ENCODE measurements at places on chromosomes 2 and 18.

GRCh38 chr2:143796051-143796450 is 666.8 kb downstream of the ARHGAP15 start:
- DNase-seq, result no peak

GRCh38 chr2:3126171-3126910 is 251.3 kb downstream of the EIPR1 start:
- DNase-seq, result no peak

GRCh38 chr18:9474108-9474982 is 968 bp upstream of the RALBP1 start:
- no peak for DNase-seq

- no peak for DNase-seq
Measured at GRCh38 chr18:23460285-23461273, 7.5 kb downstream of the RIOK3 start.

DNA sequence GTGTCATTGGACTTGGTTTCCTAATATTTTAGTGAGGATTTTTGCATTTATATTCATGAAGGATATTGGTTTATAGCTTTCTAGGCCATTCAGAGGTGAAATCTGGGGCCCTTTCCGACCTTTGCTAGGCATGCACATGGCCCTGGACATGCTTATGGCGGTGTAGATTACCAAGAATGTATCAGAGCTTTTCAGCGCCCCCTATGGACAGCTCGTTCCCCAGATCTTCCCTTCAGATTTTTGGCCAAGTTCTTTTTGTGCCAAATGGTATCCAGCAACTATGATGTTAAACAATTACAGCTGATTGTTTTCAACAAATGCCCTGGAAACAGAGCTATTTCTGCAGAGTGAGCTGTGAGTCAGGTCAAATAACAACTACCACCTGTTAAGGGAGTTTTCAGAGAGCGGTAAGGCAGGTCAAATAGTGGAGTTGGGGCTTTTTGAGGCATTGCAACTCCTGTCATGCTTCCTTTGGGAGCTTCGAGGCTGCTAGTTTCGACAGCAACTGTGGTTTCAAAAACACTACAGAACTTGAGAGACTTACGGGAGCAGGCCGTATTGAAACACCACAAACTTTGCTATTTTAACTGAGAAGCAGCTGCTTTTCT is 188.3 kb downstream of the ZNF516 start:
- no peak for DNase-seq

DNA sequence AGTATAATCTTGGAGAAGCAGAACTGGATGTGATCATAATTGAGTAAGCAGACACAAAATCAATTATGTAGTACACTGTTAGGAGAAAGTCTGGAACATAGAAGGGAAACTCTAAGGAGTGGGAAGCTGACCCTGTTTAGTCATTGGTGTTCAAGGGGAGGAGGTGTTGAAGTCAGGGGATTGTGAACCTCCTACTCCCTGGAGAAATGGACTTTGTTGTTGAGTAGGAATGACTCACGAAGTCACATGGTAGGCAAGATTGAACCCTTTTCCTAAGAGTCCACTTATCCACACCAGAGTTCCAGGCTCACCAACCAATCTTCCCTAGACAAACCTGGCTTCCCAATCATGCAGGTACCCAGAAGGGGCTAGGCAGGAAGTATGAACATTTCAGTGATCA is 81.0 kb upstream of the BCL11A start:
- no peak for DNase-seq

DNA sequence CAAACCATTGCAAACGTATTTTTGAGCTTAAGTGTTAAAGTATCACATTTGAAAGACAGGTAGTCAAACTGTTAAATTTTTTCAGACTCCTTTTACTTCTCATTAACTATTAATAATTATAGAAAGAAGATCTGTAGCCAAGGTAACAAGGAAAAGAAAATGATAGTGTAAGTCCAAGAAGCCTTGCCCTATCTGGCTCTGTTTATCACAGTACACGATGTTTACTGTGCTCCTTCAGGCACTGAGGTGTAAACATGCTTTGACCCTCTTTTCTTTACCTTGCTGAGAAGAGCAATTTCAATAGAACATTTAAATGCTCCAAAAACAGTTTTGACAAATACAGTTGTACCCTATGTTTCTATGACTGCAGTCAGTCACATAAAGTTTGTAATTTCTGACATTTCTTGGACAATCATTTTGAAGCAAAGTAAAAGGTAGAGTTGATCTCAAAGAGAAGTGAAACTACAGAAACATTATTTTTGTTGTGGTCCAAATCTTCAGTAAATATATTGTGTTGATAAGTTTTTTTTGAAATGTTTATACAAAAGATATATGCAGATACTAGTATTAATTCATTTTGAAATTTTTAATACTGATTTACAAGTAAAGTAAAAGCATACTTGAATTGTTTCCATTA is 152.6 kb upstream of the KYNU start:
- DNase-seq, result no peak

- DNase-seq, result no peak
Measured at GRCh38 chr18:54140641-54141040, 83.8 kb downstream of the MBD2 start.

- DNase-seq, result no peak
Measured at GRCh38 chr2:173358616-173359015, 3.9 kb downstream of the CDCA7 start.

DNA sequence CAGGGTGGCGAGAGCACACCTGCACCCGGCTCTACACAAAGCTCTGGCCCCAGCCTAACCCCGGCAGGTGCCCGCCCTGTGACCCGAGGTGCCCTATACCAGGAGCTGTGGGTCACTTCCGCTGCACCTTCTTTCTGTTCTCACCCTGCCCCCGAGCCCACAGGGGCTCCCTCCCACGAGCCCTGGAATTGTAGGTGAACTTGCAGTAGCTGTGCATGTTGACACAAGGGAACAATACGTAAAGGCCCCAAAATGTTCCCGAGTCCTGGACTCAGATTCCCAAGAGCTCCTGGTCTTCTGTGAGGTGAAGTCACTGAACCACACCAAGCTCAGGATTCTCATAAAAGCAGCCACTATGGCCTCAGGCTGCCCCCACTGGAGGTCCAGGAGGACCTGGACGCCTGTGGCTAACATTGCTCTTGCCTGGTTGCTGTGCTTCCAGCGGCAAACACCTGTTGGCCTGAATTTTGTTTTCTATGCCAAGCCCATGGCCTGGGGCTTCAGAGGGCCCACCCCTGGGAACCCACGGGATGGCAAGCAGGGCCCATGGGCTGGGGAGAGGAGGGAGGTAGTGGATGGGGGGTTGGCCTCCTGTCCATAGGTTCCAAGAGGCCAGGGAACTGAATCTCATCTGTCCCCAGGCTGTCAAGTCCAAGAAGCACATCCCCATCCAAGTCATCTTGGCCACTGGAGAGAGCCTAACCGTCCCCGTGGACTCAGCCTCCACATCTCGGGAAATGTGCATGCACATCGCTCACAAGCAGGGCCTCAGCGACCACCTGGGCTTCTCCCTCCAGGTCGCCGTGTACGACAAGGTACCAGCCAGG is 23.2 kb upstream of the GPR17 start:
- no peak for DNase-seq

- DNase-seq, result no peak
Measured at GRCh38 chr2:219526320-219527075, 12.2 kb downstream of the ASIC4 start.

DNA sequence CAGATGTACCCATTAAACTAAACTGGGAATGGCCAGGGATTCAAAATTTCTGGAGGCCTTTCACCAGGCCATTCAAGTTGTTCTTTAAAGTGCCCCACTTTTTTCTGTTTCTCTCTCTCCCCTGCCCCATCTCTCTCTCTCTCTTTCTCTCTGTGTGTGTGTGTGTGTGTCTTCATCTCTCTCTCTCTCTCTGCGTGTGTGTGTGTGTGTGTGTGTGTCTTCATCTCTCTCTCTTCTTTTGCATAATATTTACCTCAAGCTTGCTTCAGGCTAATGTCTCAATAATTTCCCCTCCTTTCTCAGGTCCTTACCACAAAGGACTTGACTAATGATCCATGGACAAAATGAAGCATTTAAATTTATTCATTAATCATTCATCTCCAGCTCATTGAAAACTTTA is 164.2 kb upstream of the KLHL14 start:
- DNase-seq, result no peak

DNA sequence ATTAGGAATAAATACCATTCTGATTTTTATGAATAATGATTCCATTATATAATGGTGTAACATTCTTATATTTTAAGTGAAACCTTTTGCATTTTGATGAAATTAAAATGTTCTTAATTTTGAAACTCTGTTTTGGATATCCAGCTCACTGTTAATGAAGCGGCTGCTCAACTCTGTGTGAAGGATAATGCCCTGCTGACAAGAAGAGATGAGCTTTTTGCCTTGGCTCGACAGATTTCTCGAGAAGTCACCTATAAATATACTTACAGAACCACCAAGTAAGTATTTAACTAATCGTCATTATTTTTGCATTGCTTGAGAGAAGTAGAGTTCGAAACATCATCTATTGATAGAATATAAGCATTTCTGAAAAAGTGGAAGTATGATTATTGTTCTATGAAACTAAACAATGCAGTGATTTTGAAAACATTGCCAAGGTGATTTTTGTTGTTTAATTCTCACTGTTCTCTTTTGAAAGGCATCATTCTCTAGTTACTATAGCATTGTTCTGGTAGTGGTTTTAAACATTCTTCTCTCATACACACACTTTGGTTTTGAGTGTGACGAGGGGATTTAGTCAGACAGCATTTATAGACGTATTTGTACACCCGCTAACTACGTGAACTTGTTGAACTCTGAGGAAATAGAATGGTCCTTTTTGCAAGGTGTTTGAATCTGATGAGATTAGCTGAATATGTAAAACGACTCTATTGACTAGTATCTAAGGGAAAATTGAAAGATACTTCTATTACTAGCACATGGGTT is 21.5 kb downstream of the NAB1 start:
- DNase-seq, result no peak

DNA sequence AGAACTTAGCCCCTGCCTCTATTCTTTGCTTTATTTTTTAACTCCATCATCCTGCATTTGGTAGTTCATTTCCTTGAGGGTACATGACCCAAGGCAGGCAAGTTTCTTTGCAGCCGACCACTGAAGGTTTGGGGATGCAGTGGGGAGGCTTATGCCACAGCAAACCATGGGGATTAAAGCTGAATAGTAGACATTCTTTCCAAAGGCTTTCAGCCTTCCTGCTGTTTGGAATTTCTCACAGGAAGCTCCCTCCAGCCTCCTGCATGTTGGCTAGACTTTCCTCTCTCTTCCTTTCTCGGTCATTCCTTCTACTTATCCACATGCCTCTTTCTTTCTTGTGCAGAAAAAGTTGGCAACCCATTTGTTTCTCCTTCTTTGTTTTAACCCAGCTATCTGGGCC is 77.3 kb downstream of the SOCS6 start:
- no peak for DNase-seq

DNA sequence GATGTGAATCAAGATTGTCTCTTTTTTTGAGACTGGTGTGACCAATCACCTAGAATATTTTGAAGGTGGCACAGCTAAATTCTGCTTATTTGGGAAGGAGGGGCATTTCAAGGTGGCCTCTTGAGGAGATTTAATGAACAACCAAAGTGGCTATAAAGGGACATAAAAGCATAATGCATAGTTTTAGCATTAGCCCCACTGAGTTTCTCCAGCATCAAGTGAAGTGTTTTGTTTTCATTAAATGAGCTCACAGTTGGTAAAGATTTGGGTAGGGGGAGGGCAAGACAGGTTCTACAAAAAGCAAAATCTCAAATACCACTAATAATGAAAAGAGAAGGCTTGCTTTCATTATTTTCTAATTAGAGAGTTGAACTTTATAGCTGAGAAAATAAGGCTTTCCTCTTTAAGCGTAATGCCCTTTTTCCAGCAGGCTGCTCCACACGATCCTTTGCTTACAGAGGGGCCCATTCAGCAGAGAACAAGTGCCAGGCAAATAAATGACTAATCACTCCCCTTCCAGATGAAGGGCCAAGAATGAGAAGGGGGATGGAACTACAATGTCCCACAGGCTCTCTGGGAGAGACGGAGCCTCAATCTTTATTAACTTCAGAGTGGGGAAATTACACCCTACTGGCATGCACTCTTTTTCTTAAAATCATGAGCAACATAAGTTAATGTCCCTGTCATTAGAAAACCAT is 35.9 kb downstream of the LHCGR start:
- no peak for DNase-seq

DNA sequence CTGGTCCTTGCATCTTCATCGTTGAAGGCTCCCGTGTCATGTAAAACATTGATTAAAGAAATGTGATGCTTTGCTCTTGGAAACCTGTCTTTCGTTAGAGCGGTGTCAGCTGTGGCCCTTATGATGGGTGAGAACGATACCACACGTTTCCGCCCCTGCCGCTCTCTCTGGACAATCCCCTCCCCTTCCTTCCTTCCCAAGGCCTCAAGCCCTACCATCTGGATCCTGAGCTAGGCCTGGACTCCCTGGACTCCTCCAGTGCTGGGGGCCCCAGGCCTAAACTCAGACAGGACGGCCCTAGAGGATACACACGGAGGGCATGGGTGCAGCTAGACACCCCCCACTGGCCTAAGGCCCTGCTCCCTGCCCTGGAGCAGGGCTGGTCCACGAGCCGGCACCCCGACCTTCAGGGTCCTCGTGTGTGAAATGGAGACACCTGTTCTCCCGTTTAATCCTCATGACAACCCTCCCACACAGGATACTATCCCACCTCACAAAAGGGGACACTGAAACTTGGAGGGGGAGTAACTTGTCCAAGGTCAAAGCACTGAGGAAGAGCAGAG is 13.2 kb downstream of the BIN1 start:
- no peak for DNase-seq

GRCh38 chr2:44167311-44167907 is 1.3 kb upstream of the PPM1B start:
- no peak for DNase-seq

GRCh38 chr18:60053747-60054304 is 154.0 kb downstream of the PMAIP1 start:
- DNase-seq, result no peak

- DNase-seq, result no peak
Measured at GRCh38 chr2:58916063-58916462, 674.9 kb upstream of the FANCL start.

DNA sequence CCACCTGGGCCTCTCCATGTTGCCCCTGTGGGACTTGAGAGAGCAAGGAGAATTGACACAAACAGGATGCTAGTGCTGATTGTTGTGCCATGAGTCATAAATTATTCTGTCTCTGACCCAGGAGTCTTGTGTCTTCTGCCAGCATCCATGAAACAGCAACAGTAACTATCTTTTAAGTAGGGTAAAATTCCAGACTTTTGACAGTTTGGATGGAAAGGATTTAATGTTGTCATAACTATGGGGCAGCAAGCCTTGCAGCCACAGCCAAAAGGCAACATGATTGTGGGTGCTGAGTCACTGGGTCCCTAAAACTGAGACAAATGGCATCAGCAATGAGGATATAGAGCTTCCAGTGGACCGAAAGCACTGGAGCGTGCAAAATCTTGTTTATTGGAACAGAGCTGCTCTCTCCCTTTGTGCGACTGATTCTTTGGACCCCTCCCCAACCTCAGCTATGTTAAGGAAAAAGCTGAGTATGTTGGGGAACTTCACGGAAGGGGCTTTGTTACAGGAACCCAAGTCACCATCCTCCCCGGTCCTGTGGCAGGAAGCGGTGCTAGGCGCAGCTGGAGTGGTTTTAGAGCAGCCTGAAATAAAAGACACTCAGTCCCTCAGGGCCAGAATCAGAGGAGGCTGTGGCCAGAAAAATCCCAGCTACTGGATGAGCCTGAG is 9.6 kb upstream of the ITPRIPL1 start:
- DNase-seq, result no peak

Data from stimulated activated CD8-positive, alpha-beta memory T cell treated with anti-CD3 and anti-CD28 coated beads, Interleukin-2, amount 100 ng/mL, for 48 hours (primary cell).